ENCODE measurements at places on chromosomes 11 and 22.

GRCh38 chr22:27609451-27609888 is 192.1 kb downstream of the MN1 start:
- DNase-seq, result no peak

DNA sequence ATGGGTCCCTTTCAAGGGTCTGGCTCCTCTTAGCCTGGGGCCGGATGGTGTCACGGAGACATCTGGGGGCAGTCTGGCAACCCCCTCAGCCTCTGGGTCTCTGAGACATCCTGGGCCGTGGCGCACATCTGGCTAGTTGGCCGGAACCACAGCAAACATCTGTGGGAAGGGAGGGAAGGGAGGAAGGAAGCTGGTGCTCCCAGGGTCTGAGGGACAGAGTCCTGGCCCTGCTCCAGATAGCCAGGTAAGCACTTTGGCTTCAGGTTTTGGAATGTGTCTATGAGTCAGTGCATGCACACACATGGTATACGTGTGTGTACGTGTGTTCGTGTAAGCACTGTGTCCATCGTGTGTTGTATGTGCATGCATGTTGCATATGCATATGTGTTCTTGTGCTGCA is 225.1 kb downstream of the MN1 start:
- DNase-seq, result no peak

- no peak for DNase-seq
Measured at GRCh38 chr22:17575151-17575550, 11.9 kb downstream of the SLC25A18 start.

DNA sequence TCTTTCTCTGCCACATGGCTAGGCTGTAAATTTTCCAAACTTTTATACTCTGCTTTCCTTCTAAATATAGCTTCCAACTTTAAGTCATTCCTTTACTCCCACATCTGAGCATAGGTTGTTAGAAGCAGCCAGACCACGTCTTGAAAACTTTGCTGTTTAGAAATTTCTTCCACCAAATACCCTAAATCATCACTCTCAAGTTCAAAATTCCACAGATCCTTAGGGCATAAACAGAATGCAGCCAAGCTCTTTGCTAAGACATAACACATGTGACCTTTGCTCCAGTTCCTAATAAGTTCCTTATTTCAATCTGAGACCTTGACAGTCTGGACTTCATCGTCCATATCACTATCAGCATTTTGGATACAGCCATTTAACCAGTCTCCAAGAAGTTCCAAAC is 749.9 kb downstream of the METTL15 start:
- no peak for DNase-seq

- no peak for DNase-seq
Measured at GRCh38 chr11:10666556-10667520, 26.7 kb downstream of the IRAG1 start.

DNA sequence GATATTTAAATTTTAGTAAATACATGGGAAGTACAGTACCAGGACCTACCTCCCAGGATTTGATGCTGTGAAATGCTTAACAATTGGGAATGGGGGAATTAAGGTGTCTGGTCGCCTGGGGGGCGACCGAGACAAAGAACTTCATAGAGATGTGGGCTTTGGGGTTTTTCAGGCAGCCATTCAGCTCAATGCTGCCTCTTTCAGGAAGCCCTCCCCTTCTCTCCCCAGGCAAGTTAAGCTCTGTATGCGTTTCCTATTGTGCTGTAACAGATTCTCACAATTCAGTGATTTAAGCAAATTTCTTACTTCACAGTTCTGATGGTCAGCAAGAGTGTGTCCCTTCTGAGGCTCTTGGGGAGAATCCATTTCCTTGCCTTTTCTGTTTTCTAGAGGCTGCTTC is 53.8 kb downstream of the KIAA1671 start:
- no peak for DNase-seq

GRCh38 chr11:69489746-69490365 is 8.4 kb downstream of the LINC01488 start:
- no peak for DNase-seq

DNA sequence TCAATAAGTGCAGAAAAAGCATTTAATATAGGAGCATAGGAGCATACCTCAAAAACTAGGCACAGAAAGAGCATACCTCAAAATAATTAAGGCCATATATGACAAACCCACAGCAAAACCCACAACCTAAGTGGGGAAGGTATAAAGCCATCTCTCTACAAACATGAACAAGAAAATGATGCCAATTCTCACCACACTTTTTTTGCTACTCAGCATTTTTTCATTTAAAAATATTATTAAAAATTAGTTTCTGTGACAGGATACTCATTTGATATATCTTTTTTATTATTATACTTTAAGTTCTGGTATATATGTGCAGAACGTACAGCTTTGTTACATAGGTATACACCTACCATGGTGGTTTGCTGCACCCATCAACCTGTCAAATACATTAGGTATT is 352.0 kb downstream of the LUZP2 start:
- no peak for DNase-seq

DNA sequence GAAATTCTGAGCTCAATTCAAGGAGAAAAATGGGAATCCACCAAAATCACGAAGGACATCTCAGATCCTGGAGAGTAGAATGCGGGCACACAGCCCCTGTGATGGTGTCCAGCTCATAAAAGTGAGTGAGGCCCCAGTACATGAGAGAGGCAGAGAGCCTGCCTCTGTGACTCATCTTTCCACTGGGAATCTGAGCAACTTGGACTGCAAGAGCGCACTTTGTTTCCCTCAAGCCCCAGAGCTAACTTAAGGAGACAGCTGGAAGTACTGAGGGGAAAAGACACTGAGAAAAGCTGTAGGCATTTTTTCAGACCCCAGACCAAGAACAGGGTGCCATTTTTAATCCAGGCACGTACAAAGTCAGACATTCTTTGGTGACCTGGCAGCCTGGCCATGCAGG is 273.7 kb downstream of the C11orf87 start:
- no peak for DNase-seq

- DNase-seq, result no peak
Measured at GRCh38 chr11:78021611-78022010, 1.5 kb downstream of the KCTD14 start.

- no peak for DNase-seq
Measured at GRCh38 chr11:75308986-75309385, 42.5 kb downstream of the ARRB1 start.

DNA sequence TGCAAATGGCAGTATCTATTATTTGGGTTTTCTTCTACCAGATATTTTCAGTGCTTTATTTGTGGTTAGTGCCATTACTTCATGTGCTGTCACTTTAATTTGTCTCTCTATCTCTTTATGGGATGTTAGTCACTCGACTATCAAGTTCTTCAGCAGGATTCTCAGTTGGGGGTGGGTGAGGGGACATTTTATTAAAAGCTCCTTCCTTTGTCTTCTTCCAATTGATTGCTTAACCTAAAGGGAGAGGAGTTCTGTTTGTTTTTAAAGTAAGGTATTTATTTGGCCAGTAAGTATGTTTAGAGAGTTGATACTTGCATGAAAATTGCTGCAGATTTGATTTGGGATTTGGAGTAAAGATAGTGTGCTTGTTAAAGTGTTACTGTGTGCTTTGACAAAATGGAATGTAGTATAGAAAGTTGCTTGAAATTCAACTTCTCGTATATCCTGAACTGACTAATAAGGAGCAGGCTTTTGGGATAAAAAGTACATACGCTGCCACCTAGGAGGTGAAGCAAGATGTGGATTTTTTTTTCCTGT is 10.3 kb downstream of the YAP1 start:
- no peak for DNase-seq

GRCh38 chr11:34653031-34653430 is 32.1 kb downstream of the EHF start:
- DNase-seq, result no peak

DNA sequence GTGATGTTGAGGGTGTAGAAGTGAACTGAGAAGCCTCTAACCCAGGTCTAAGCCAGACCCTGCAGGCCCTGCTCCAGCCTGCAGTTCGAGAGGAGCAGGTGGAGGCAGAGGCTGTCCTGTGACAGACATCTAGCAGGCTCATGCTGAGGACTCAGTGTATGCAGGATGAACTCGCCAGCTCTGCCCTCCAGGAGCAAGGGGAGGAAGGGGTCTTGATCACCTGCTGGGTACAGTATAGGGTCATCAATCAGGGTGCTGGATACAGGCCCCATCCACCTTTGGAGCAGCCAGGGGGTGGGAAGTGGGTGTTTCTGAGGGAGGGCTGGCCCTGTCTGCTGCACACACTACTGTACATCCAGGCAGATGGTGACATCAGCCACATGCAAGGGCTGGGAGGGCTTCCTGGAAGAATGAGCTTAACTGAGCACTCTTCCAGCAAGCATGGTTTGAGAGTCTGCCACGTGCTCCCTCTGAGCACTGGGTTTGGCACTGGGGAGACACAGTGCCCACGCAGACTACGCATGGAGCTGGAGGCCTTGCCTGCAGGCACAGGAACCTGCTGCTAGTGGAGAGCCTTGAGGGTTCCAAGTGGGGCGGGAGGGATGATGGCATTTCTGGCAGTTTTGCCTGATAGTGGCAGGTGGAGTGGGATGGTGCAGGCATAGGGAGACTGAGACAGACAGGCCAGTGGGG is 9.2 kb downstream of the MAPK8IP1 start:
- no peak for DNase-seq

DNA sequence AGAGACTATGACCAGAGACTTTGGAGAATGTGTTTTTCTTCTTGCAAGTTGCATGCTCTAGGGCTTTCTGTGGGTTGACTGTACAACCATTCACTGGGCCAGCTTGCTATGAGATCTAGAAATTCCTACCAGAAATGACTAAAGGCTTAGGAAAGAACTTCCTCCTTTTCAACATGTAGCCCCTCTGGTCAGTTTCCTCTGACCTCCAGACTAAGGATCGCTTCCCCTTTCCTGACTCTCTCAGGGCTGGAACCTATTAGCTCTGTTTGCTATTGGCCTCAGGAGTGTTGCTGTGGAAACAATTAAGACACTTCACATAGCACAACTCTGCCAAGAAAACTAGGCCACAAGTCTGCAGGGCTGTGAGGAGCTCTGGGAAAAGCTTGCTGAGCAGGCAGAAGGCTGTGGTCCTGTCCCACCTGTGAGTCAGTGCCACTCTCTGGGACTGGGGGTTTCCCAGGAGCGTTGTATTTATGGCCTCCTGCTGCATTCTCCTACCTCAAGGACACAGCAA is 10.7 kb downstream of the CRY2 start:
- no peak for DNase-seq
